ENCODE measurements at places on chromosomes 2 and 18.

GRCh38 chr2:228917220-228917619 is 353.9 kb downstream of the PID1 start:
- DNase-seq = no peak

DNA sequence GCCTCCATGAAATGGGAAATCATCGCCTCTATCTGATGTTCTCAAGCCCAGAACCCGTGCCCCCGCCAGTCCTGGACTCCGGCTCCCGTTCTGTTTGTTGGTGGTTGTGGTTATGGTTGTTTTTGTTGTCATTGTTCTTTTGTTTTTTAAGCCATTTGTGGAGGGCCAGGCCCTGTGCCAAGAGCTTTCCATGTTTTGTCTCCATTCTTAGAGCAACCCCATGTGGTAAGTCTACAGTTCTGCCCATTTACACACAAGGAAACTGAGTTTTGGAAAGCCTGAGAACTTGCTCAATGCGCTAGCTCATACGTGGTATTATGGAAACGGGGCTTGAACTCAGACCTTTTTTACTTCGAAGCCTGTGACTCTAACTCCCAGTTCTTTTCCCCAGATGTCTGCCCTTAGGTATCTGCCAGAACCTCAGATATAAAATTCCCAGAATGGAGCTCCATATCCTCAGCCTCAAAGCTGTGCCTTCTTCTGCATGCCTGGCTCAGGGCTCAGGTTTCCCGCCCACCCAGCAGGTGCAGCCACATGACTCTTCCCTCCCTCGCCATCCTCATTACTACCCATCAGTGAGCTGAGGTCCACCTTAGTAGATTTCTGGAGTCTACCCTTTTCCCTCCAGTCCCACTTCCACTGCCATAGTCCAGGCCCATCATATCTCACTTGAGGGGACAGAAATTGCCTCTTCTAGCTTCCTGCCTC is 194.1 kb downstream of the KLHL29 start:
- DNase-seq = no peak

GRCh38 chr2:236739663-236740062 is 170.0 kb downstream of the ACKR3 start:
- DNase-seq = no peak

- DNase-seq = peak; percentile 34
Observed at GRCh38 chr2:208135794-208136715, 6.4 kb upstream of the CRYGC start.

DNA sequence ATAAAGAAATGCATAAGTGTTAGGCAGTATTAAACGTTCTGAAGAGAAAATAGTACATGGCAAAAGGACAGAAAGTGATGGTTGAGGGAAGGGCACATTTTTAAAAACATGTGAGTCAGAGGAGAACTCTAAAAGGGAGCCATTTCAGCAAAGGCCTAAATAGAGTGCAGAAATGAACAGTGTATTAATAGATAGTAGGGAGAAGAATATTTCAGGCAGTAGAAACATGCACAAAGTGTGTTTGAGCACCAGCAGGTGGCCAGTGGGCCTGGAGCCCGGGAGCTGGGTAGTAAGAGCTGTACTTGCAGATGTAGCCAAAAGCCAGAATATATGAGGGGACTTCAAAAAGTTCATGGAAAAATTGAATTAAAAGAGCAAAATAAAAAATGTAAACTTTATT is 288.1 kb upstream of the FIGN start:
- no peak for DNase-seq

DNA sequence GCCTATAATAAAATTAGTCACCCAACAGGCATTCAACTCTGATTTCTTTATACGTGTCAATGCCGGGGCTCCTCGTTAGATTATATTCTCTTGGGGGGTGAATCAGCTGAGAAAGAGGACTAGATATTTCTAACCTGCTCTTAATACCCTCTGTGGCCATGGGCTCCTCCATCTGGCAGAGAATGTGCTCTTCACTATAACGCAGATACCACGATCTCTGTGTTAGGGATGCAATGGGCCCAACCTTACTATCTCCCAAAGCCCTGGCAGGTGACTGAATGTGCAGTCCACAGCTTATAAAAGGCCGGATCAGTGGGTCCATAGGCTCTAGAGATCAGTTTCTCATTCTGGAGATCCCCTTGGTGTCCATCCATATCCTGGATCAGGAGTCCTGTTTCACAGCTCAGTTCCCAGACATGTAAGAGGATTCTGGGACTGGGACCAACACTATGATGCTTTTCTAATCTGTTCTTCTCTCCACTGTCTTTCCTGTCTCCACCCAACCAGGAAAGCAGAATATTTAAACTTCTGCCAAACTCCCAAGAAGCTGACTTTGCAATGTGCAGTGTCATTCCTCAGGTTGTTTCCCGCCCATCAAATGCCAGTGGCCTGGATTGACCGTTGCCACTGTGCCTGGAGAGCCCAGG is 71.4 kb upstream of the CELF4 start:
- no peak for DNase-seq

Measured in right lobe of liver (tissue), 6 donors.